ENCODE measurements at places on chromosomes 5 and 9.

- peak; percentile 53 for DNase-seq
Observed at GRCh38 chr5:175542232-175542965, 64.0 kb downstream of the SFXN1 start.

DNA sequence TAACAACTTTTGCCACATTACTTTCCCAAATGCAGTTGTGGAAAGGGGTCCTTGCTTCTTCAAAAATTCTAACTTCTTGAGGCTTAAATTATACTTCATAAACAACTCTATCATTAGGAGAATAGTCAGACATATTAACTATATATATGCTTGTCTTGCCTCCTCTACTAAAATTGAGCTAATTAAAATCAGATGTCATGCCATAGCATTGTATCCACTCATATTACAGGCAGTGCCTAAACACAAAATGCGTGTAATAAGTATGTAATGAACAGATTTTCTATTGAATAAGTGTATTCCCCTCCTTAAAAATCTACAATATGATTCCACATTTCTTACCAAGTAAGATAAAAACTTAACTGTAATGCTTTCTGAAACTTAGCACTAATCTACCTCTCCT is 204.5 kb downstream of the PLK2 start:
- no peak for DNase-seq

- DNase-seq = peak; percentile 47
Observed at GRCh38 chr9:121650217-121651007, 1.0 kb upstream of the DAB2IP start.

DNA sequence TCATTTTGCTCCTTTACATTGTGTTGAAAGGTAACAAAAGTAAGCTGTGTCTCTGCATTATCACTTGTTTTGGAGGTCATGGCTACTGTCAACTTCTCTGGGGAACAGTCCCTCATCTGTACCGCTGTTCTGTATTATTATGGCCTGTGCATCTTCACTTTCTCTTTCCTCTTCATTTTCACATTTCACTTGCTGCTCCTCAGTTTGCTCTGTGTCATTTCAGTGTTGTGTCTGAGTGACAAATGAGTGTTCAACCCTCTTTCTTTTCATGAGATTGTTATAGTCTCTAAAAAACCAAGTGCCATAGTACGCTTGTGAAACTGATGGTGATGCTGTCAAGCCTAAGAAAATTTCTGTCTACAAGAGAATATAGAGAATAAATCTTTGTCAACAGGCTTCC is 122.0 kb upstream of the FER start:
- no peak for DNase-seq

- DNase-seq = no peak
Observed at GRCh38 chr9:78267889-78268288, 29.0 kb upstream of the PSAT1 start.

GRCh38 chr9:107481035-107481434 is 8.5 kb downstream of the KLF4 start:
- DNase-seq = no peak

DNA sequence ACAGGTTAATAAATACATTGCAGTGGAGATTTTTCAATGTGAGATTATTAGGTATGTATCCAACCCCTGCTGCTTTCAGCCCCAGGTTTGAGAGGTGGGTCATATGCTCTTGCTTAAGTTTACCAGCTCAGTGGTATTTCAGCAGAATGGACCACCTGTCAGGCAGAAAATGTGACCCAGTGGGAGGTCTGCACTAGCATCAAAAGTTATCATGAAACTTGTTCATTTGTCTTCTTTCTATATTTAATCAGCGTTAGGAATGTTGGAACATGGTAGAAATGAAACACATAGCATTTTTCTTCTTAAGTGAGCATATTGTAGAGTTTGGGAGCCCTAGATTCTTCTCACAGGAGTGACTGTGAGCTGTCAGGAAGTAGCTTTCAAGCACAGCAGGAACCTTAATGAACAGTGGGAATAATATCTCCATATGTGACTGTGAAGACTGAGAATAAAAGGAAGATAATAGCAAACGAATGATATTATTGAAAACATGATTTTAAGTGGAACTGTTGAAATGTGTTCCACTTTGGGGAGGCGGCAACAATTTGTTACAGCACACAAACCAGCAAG is 596.9 kb upstream of the CDH6 start:
- no peak for DNase-seq

DNA sequence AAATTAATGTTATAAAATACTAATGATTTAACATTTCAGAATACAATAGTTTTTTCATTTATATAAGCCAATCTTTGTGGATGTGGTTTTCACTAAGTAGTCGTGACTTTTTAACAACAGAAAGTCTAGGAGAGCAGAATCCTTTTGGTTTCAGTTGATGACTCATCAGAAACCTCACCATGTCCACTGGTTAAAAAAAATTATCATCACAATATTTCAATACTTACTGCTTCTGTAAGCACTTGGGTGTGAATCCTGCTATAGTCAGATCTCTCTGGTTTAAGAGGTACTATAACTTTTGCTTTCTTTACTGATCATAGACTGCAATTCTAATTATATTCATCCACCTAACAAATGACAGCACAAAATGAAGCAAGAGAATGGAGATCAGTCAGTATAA is 77.2 kb downstream of the MRPS30 start:
- no peak for DNase-seq

DNA sequence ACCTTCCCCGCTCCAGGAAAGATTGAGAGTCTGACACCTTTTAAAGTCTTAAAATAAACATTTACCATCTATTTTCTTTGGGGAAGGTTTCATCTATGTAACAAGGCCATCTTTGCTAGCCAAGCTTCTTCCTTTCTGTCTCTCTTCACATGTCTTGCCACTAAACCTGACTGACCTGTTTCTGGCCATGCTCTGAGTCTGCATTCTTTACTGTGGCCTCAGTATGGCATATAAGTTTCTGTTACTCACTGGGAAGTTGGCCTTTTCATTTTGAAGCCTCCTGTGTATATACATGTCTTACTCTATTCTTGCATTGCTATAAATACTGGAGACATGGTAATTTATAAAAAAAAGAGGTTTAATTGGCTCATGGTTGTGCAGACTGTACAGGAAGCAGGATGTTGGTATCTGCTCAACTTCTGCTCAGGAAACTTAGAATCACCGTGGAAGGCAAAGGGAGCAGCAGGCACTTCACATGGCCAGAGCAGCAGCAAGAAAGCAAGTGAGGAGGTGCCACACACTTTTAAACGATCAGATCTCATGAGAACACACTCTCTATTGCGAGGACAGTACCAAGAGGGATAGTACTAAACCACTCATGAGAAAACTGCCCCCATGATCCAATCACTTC is 48.1 kb downstream of the KCNV2 start:
- DNase-seq = no peak

GRCh38 chr9:99253134-99253533 is 31.1 kb downstream of the SEC61B start:
- peak; percentile 51 for DNase-seq
